Hematopoietic multipotent progenitor cell treated with erythropoietin and hydrocortisone succinate and interleukin-3 and kit ligand, for 15 days (in vitro differentiated cells): ENCODE measurements at places on chromosomes 4 and X.

- DNase-seq: no peak
These were observed 12.3 kb upstream of the XPNPEP2 start for GRCh38 chrX:129726307-129727111.

- DNase-seq: no peak
These were observed 46.9 kb downstream of the SUPT20HL2 start for GRCh38 chrX:24266996-24267395.

DNA sequence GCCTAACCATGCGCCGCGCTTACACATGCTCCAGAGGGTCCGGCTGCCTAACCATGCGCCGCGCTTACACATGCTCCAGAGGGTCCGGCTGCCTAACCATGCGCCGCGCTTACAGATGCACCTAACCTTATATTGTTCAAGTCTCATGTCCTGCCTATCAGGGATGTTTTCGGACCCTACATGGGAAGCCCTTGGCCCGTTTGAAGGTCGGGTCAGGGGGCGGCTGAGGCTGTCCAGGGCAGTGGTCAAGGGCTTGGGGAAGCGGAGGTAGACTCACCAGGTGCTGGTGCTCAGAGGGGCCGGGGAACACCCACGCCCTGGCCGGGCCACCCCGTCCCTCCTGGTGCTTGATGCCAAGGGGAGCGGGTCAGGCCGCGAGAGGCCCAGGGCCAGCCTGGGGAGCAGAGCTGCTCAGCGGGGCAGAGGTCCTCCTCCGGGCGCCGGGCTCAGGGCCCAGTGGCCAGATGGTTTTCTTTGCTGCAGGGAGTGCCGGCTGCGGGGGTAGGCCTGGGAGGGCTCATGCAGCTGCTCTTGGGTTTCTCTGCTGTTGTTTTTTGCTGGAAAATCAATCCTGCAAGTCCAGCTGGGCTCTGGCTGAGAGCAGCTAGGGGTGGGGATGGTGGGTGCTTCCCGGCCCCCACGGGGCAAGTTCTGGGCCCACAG, 35.4 kb upstream of the SPON2 start:
- no peak for DNase-seq

DNA sequence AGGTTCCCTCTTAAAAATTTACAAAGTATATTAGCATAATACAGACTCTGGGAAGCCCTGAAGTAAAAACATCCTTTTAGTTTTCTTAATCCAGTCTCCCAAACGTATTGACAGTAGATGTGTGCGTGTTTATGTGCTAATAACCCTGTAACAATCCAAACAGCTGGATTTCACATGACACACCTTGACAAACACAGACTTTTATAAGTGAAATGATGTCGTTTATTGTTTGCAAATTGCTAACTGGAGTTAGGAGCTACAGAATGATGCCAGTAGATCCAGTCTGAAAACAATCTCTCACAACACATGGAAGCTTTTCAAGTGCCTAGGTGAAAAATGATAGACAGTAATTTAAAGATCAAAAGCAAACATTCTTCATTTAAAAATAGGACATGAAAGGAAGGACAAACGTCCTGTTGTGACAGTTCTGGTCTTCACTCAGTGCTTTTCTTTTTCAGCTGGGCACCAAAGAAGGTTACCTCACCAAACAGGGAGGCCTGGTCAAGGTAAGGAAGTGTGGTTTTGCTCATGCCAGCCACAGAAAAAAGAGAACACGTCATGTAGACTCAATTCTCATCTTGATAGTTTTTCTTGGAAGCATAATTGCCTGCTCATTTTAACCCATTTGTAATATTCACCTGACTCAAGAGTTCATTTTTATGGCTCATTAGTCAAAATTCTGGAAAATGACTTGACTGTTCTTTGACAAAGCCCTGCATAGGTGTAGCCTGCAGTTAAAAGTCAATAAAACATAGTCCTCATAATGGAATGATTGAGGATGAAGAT, 32.9 kb downstream of the LAMTOR3 start:
- DNase-seq: no peak

DNA sequence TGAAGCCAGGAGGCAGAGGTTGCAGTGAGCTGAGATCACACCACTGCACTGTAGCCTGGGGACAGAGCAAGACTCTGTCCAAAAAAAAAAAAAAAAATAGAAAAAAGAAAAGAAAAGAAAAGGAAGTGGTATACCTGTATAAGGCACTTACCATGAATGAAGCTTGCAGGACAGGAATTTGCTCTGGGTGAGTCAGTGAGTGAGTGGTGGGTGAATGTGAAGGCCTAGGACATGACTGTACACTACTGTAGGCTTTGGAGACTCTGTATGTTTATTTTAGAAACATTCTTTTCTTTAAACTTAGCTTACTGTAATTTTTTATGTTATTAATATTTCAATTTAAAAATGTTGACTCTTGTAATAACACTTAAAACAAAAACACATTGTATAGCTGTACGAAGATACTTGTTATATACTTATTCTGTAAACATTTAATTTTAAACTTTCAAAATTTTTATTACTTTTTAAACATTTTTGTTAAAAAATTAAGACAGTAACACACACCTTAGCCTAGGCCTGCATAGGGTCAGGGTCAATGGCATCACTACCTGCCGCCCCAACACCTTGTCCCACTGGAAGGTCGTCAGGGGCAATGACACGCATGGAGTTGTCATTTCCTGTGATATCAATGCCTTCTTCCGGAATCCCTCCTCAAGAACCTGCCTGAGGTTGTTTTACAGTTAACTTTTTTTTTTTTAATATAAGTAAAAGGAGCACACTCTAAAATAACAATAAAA, 78.7 kb downstream of the CLNK start:
- no peak for DNase-seq

- no peak for DNase-seq
These were observed 15.2 kb downstream of the SHROOM4 start for GRCh38 chrX:50798783-50799182.

DNA sequence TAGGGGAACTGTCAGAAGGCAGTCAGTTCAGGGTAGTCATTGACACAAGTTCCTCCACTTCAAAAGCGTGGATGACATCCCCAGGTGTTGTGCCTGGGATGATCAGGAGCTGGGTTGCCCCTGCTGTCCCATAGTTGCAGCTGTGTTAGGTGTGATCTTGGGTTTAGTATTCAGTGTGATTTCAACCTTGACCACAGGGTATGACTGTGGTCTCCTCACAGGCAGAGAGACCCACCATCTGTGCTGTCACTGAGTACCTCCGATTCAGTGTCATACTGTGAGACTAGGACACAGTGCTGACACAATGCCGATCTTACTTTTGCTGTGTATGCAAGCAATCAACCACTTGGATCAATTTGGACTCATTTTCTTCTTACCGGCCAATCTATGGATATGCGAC, 25.2 kb downstream of the FOXR2 start:
- DNase-seq: no peak

DNA sequence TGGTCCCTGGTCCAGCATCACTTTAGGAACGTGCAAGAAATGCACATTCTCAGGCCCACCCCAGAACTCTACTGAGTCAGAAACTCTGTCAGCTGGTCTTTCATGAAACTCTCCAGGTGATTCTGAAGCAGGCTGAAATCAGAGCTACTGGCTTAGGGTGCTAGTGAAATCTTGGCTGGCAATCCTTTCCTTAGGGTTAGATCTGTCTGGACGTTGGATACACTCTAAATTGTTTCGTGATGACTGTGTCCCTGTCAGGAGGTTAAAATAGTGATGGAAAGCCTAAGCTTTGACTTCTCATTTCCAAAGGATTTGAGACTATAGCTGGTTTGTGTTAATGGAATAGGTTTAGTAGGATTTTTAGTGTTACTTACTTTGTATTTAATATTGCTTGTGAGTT, 99.1 kb downstream of the ARHGAP10 start:
- DNase-seq: no peak

GRCh38 chr4:145880355-145880960, 58.2 kb downstream of the ZNF827 start:
- DNase-seq: no peak

DNA sequence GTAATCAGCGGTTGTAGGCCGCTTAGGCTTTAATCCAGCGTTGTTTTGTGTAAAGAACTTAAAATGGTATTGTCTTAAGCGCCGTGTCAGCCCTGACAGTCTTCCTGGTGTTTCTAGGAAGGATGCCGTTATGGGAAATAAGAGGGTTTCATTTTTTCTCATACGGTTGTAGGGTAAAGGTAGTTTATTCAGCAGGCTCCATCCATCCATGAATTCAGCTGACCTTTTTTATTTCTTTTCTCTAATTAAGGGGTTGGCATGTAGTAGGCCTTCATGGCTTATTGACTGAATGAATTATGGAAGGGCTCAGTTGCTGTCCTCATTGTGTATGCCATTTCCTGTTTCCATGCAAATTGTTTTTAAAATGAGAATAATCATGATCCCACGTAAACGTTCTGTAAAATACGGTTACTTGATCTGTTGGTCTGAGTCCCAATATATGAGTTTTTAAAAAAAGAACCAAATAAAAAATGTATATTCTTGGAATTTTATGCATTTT, 693 bp downstream of the OCIAD1 start:
- no peak for DNase-seq
